ENCODE measurements at places on chromosomes 3 and 15.

DNA sequence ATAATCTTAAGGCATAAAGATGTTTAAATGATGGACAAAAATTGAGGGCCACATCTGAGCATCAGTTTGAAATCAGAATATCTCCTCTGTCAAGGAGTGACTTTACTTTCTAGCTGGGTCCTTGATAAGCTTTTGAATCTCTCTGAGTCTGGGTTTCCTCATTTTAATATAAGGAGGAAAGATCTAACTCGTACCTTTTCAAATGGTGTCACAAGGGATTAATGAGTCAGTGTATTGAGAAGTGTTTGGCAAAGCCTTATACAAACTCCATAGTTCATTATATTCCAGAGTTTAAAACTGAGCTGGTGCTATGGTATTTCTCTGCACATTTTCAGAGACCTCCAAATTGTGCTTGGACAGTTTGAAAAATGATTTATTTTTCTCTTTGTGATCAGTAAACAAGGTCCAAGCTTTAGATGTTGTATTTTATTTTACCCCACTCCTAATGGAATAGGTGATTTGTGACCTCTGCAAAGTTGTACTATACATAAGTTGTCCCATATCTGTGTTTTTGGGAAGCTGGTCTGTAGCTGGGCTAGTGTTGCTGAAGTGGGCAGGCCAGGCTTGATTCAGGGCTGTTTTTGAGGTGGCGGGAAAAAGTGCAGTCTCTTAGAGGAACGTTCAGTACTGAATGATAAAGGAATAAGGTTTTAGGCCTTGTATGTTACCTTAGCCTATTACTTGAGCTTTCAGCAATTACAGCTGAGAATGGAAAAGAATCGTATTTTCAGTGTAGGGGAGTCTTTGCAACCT is 5.6 kb downstream of the FNDC3B start:
- no peak for DNase-seq

- DNase-seq = no peak
These were observed 63.8 kb downstream of the SLCO2A1 start for GRCh38 chr3:133965906-133966305.

DNA sequence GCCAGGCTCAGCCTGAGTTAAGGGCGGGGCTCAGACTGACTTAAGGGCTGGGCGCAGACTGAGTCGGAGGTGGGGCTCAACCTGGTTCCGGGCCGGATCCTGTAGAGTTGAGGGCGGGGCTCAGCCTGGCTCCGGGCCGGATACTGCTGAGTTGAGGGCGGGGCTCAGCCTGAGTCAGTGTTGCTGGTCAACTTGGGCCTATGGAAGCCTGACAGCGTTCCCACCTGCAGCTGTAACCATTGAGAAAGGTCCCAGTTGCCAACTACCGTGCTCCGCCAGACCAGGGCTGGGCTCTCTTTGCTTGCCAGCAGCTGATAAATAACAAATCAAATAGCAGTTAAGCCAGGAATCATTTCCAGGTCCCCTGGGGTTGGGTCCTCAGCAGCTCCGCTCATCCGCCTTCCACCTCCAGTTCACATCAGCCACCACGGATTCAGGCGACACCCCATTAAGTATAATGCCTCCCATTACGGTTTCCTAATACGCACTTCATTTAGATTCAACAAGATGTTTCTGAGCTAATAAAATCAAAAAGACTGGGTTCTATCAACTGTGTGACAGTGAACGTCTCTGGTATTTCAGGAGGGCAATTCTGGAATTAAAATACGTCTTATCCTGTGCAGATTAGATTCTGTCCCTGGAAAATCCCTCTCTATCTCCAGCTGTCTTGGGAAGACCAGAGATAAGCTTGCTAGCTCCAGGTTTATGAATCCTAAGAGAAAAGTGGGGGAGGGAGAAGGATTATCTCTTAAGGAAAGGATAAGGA is 7.3 kb downstream of the GRIP2 start:
- peak; percentile 78 for DNase-seq

DNA sequence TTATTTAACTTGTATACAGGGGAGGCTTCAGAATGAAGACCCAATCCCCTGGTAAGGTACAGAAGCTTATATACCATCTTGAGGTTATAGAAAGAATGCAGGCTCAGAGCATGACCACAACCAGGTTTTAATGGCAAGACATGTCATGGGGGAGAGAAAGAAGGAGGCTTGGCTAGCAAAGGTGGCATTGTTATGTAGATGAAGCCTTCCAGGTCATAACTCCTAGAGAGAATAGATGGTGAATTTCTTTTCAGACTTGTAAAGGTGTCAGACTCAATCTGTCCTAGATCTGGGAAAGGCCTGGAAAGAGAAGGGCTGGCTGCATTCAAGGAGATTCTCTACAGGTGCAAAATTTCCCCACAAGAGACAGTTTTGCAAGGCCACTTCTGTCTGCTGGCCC is 99.4 kb upstream of the CTDSPL start:
- no peak for DNase-seq

DNA sequence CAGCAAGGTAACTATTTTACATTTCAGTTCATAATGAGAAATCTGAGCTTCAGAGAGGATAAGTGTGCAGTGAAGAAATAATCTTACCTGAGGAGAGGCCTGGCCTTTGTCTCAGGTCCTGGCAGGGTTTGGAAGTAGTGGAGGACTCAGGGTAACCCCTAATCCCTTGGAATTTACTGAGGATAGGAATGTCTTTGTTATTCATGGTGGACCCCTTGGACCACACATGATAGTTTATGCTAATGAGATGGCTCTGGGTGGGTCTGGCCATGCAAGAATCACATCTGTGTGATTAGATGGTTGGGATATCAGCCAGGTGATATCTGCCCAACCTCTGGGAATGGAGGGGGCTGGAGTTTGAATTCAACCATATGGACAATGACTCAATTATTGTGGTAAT is 65.0 kb upstream of the DAZL start:
- DNase-seq = no peak

- DNase-seq = no peak
These were observed 143.5 kb downstream of the GAP43 start for GRCh38 chr3:115766587-115767482.

DNA sequence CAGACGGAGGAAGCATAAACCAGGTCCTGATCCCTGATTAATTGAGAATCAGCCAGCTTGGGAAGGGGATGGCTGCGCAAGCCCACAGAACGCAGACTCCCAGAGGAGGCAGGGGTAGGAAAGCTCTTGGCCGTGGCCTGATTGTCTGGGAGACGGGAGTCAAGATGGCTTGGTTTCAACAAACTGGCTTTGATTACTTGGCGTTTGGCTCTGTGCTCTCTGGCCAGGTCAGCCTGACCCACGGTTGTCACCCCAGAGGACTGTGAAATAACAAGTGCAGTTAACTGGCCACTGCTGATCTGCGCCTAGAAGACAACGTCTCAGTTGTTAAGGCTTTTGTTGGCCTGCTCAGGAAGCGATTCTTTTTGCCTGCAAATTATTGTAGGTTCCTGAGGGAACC is 387.0 kb upstream of the PROK2 start:
- no peak for DNase-seq

All from transverse colon (tissue), 4 donors.